OCI-M1 (cell line): ENCODE measurements at places on chromosomes 6 and 20.

- peak; percentile 14 for DNase-seq
Observed at GRCh38 chr6:12150812-12151432, 138.8 kb downstream of the HIVEP1 start.

DNA sequence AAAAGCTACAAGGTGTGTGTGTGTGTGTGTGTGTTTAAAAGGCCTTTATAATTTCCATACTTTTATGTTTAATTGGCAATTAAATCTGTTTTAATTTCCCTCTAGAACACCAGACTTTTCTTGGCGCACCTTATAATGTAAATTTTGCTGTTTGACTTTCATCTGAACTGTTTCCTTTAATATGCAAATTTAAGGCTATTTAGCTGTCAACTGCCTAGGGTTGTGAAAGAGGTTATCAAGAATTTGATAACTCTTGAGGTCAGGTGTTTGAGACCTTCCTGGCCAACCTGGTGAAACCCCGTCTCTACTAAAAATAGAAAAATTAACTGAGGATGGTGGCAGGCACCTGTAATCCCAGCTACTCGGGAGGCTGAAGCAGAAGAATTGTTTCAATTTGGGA lies 4.0 kb upstream of the LHFPL5 start:
- no peak for DNase-seq

GRCh38 chr6:141598487-141598886 lies 534.2 kb upstream of the GJE1 start:
- peak; percentile 29 for DNase-seq

- no peak for DNase-seq
Observed at GRCh38 chr20:15061955-15062354, 724.5 kb upstream of the FLRT3 start.

GRCh38 chr6:44176762-44177509 lies 18.3 kb downstream of the CAPN11 start:
- no peak for DNase-seq

DNA sequence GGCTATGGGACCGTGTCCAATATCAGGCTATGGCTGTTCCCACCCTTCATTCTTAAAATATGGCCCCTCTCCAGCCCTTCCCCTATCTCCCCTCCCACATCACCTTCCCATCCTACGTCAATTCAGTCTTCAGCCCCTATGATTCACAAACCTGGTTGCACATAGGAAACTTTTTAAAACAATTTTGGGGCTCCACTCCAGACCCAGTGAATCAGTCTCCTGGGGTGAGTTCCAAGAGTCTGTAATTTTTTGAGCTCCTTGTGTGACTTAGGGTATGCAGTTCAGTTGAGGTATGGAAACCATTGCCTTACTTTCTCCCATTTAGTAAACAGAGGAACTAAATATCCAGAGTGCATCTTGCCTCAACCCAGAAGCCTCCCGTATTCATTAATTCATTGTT lies 5.5 kb downstream of the HNF4A start:
- no peak for DNase-seq

- no peak for DNase-seq
Observed at GRCh38 chr20:51628533-51629398, 86.2 kb upstream of the NFATC2 start.

DNA sequence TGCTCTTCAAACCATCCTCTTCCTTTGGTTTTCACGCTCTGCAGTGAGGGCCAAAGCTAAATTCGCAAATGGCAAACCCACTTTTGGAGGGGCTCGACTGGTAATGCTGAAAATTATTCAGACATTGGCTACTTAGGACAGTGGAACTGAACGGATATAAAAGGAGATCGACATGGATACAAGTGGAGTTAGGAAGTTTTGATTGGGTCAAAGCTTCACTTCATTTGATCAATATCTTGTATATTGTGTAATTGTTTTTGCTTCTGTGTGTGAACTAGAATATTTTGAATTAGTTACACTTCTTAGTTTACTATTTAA lies 1.2 kb downstream of the FAM8A1 start:
- no peak for DNase-seq

DNA sequence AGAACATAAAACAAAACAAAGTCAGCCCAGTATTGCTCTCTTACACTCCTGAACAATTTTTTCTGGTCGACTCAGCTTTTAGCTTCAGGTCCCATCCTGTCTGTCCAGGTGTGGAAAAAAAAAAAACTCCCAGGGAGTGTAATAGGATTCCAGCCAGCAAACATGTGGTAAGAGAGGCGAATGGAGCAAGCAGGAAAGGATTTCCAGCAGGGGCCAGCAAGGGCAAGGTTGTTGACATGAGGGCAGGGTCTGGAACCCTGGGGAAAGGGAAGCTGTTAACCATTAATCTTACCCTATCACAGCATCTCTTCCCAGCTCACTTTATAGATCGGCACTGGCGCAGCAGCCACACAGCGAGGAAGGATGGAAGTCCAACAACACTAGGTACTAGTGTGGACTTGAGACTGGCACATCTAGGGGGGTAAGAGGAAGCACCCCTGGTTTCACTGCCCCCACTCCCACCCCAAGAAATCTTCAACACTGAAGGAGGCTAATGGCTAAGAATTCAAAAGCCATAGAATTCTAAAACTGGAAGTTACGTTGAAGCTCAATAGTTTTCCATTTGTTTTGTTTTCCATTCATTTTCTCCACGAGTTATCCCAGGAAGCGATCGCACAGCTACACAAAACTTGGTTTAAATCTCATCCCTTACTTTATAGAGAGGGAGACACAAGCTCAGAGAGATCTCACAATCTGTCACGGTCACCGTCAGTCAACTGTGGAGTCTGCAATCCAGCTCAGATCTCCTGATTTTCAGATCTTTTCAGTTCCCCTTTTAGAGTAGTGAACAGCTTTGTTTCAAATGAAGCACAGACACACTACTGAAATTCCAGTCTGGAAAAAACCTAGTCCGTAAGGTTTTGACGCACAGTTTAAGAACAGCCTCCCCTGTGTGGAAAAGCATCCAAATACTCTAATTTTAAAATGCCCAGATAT lies 53.3 kb downstream of the SLC22A23 start:
- peak; percentile 25 for DNase-seq

- peak; percentile 44 for DNase-seq
Observed at GRCh38 chr20:43563429-43563828, 4.6 kb downstream of the SGK2 start.

DNA sequence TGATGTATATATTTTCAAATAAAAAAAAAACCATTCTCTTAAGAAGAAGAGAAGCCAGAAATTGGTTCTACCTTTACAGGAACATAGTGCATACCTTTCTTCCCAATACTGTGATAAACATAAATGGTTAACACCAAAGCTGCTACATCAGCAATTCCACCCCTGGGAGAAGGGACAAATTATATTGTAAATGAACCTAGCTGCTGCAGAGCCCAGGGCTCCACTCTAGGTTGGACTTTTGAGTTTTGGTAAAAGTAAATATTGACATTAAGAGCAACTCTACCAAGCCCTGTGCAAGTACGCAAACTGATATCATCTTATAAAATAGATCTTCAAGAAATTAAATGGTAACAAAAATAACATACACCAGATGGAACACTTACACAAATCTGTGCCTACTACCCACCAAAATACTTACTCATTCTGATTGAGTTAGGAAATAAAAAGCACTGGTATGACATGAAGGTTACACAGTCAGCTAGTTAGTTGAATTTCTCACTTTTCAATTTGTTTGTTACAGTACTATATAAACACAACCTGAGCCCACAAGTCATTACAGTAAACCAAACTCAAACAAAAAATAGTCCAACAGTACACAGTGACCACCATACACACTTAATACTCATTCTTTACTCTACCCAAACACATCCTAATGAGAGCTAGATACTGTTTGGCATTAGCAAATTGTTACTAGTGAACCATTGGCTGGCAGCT lies 223.3 kb upstream of the HEY2 start:
- DNase-seq, result no peak

DNA sequence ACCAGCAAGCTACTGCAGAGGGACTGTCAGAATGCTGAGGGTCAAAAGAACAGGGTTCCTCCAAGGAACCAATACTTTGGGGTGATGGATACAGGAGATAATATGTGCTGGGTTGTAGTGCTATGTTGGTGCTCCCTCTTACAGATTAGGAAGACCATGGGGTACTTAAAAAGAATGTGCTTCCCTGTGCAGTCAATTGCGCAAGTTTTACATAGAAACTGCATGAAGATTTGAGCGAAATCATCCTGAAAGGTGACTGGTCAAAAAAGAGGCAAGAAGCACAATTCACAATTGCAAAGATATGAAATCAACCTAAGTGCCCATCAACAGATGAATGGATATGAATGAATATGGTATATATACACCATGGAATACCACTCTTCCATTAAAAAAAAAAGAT lies 33.9 kb downstream of the GABRR1 start:
- DNase-seq, result no peak

DNA sequence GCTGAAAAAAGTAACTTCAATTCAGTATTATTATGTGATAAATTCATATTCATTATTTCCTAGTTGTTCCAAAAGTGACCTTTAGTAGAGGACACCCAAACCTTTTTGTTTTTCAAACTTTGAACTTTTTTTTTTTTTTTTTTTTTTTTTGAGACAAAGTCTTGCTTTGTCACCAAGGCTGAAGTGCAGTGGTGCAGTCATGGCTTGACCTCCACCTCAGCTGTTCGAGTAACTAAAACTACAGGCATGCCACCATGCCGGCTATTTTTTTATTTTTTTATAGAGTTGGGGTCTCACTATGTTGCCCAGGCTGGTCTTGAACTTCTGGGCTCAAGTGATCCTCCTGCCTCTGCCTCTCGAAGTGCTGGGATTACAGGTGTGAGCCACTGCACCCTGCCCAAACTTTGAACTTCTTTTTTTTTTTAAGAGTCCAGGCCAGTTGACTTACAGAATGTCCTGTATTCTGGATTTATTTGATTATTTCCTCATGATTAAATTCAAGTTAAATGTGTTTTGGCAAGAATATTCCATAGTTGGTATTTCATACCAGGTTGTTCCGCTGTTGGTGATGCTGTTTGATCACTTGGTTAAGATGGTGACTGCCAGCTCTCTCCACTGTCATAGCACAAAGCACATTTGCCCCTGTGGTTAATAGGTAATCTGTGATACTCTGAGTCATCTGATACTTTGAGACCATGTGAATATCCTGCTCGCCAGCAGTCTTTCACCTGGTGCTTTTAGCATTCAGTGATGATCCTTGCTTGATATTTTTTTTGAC lies 48.0 kb downstream of the VAPB start:
- no peak for DNase-seq

DNA sequence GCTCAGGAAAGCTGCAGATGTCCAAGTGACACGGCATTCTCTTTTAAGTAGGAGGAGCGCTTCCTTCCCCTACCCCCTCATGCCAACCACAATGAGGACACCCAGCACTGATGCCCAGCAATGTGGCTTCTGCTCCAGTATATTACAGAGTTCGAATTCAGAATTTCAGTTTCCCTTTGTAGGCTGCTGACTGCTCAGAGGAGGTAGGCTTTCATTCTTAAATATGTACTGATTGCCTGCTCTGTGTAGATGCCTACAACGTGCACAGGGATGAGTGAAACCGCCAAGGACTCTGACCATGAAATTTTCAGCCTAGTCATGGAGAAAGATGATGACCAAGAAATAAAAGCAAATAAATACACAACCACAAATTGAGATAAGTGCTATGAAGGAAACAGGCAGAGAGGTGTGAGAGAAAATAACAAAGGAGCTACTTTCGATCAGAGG lies 50.9 kb upstream of the TNFAIP3 start:
- peak; percentile 62 for DNase-seq

- peak; percentile 56 for DNase-seq
Observed at GRCh38 chr20:14879020-14879697, 541.7 kb upstream of the FLRT3 start.

DNA sequence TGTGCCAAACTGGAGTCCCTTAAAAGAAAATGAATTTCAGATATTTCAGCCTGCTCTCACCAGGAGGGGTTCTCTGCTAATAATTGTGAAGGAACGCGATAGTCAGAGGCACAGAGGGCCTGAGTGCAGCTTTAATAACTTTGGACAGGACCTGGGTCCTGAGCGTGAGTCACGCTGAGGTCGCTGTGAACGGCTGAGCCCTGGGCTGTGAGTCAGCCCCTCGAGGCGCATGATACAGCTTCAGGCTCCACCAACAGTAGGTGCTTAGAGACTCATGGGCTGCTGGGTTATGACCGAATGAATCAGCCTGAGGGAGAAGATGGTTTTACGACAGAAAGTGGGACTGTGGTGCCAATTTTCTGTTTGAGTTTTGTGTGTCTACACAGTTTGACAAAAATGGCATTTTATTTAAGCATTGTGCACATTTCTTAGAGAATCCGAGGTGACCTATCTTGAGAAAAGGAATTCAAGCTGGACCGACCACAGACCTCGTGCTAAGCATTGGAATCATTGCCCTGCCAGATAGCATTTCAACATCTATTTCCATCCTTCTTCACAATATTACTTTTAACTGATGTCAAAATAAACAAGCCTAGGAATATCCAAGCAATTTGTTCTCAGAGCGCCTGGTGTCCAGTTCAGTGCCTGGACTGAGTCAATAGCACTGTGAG lies 183.0 kb downstream of the THBS2 start:
- peak; percentile 26 for DNase-seq

DNA sequence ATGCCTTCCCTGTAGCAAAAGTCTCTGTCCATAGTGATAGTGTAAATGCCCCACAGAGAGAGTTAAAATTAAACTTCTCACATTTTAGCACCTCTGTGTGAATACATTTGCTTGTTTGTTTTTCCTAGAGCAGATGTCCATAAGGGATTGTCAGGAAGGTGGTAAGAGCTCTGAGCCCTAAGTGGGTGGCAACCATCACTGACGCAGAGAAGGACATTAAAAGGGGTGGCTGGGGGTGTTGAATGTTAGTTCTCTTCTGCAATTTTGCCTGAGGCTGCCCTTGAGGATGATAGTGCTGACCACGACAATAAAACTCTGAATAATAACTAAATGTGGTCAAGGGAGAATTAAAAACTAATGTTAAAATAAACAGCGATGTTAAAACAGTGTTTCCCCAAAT lies 174.3 kb upstream of the ID4 start:
- DNase-seq, result no peak

DNA sequence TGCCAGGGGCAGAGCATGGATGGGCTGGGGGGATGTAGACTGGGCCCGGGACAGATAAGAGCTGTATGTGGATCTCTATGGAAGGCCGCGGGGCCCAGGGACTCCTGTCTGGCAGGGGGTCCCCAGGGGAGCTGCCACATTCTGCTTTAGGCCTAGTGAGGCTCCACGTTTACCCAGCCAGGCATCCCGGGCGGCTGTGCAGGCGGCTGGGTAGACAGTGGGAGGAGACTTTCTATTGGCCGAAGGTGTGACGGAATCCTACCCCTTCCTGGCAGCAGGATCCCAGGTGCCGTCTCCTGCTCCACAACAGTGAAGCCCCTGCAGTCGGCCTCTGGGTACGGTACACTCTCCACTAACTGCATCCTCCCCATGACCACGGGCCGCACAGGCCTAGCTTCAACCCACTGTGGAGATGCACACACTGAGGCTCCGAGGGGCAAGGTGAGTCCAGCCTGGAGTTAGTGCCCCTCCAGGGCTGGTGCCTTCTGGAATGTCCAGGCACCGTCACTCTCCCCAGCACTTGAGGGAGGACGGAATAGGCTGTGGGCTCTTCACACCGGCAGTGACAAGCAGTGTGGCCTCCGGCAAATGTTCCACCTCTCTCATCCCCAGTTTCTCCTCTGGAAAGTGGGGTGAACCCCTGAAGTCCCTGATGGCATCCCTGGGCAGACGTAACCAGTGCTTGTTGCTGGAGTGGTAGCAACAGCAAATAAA lies 36.8 kb upstream of the ZBP1 start:
- no peak for DNase-seq

- DNase-seq, result peak; percentile 92
Observed at GRCh38 chr6:119110601-119111548, 32.4 kb upstream of the FAM184A start.
